Effector memory CD4-positive, alpha-beta T cell (primary cell): ENCODE measurements at places on chromosomes 1 and 21.

DNA sequence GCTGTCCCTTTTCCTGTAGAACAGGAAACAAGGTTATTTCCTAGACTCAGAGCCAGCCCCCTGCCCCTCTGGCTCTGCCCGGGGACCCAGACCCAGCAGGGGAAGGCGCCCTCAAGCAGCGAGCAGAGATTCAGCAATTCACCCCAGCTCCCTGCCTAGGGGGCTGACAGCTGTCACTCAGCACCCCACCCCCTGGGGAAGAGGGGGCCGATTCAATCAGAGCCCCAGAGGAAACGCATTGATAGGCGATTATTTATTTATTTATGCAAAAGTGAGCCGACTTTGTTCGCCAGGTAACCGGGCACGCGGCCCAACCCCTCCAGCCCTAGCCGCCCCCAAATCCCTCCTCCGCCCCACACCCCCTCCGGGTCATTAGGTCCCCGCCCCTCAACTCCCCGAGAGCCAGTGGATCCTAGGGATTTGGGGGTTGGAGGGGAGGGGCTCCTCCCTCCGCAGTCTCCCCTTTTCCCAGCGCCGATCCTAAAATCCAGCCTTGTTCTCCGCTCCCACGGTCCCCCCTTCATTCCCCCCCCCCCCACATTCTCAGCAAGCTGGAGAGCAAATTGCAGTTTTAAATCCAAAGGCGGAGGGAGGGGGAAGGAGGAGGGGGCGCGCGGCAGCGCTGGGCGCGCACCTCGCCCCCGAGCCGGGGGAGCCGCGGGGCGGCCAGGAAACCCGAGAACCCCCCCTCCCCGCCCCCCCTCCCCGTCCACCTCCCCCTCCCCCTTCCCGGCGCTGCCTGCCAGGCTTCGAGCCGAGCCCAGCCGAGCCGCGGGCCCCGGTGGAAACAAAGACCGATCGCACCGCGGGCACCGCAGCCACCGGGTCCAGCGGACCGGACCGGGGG lies 1.3 kb downstream of the AHDC1 start:
- DNase-seq: no peak

DNA sequence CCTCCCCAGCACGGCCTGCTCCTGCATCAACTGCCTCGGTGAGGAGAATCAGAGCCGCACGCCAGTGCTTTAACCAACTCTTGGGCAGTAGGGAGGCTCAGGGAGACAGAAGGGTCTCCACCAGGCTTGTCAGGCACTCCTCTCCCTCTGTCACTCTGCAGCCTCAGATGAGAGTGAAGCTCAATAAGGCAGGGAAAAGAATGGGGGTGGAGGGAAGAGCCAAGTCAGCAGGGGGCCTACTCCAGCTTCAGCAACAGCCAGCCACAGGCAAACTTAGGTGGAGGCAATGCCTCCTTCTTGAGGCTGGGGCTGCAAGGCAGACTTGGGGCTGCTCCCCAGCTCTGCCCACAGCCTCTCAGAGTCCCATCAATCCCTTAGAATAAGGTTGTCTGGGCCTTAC lies 51.8 kb upstream of the A3GALT2 start:
- no peak for DNase-seq

DNA sequence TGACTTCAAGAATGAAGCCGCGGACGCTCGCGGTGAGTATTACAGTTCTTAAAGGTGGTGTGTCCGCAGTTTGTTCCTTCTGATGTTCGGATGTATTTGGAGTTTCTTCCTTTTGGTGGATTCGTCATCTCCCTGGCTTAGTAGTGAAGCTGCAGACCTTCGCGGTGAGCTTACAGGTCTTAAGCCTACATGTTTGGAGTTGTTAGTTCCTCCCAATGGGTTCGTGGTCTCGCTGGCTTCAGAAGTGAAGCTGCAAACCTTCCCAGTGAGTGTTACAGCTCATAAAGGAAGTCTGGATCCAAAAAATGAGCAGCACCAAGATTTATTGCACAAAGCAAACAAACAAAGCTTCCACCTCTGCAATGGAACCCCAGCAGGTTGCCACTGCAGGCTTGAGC lies 14.7 kb downstream of the LDLRAD1 start:
- no peak for DNase-seq

GRCh38 chr1:34066981-34067603 lies 97.9 kb downstream of the CSMD2 start:
- DNase-seq: no peak

DNA sequence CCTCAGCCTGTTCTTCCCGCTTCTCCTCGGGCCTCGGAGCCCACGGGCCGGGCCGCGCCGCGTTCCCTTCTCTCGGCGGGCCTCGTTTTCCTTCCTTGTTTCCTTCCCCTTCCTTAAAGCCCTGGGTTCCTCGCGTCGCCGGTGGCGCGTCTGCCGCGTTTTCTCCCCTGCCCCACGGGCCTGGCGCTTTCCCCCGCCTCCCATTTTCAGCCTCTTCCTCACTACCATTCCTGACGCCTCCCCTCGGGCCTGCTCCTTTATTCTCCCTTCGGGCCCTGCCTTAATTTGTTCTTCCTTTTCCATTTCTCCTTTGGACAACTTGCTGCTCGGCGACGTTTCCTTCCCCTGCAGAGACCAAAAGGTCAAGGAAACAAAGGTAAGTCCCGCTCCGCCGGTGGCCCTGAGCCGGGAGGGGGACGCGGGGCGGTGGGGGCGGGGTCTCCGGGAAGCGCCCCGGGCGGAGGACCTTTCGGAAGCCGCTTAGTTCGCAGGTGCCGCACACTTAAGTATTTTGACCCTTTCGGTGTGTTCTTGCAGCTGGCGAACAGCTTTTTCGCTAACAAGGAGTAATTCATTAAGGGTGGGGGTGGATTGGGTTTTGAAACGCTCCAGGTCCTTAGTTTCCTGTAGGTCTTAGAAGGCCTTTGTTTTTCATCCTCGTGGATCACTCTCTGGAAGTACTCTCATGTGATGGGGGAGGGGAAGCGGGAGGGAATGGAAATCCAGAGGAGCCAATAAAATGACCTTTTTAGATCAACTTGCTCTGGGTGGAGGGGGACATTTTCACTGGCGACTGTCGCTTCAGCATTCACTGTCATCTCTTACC lies 780 bp downstream of the YTHDF2 start:
- DNase-seq: peak; percentile 19

- no peak for DNase-seq
Observed at GRCh38 chr1:229196404-229197264, 74.3 kb upstream of the RAB4A start.

DNA sequence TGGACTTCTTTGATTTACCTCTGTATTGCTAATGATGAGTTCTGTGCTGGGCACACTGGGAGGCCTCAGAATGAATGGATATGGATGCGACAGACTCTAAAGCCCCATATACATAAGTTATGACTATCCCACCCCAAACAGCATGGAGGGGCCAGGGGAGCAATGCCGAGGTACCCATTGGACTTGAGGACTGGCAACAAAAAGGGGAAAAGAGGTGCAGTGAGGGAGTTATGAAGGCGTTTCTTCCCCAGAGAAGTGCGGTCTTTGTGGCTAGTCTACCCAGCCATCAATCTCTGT lies 15.2 kb upstream of the CDCA8 start:
- DNase-seq: no peak

DNA sequence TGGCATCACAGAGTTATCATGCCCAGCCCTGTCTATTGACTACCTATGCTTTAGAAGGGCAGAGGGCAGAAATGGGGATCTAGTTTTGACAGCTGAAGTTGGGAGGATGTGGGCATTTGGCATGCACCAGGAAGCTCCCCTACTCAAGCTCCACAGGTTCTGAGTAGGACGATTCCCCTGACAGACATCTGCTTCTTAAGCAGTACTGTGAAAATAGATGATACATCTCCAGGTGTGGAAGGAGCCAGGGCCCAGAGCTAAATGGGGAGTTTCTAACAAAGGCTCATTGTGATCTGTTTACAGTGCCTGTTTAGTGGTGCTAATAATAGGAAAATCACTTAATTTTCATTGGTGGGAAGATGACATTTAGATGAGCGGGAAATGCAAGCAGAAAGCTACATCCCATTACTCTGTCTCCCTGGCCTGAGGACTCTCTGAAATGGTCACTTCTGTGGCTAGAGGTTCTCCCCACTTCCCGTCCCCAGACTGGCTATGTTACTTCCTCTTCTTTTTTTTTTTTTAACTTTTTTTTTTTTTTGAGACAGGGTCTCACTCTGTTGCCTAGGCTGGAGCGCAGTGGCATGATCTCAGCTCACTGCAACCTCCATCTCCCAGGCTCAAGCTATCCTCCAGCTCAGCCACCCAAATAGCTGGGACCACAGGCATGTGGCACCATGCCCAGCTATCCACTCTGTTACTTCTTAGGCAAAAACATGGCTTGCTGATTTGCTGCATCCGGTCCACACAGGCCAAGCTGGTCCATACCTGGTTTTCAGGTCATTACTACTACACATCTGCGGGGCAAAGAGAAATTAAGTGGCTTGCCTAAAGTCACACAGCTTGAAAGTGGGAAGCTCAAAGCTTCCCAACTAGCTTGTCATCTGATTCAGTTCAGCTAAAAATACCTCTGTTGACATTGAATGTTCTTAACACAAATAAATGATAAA lies 23.2 kb upstream of the CNIH3 start:
- DNase-seq: no peak
